Naive B cell (primary cell): ENCODE measurements at places on chromosomes 16 and 17.
A peak's percentile ranks its signal among the peaks of the same experiment; 100 is the strongest.

GRCh38 chr17:67503184-67503583 lies 126.1 kb downstream of the PITPNC1 start:
- peaks cover 7% of the 10 kb centered on the region for H3K4me1 ChIP-seq
- no peak for DNase-seq
- H3K27ac ChIP-seq = no peak overlapping the region
- peaks cover 15% of the 10 kb centered on the region for H3K36me3 ChIP-seq

GRCh38 chr16:734208-734980 lies 6.4 kb downstream of the CIAO3 start:
- H3K4me1 ChIP-seq = peaks cover 18% of the 10 kb centered on the region
- H3K36me3 ChIP-seq = no peaks in the 10 kb centered on the region
- no peak overlapping the region for H3K4me3 ChIP-seq

GRCh38 chr16:70341600-70341999 lies 5.1 kb upstream of the DDX19A start:
- no peaks in the 10 kb centered on the region for H3K27me3 ChIP-seq
- no peak for DNase-seq
- no peak overlapping the region for H3K27ac ChIP-seq
- no peaks in the 10 kb centered on the region for H3K36me3 ChIP-seq
- H3K4me3 ChIP-seq = no peak overlapping the region

DNA sequence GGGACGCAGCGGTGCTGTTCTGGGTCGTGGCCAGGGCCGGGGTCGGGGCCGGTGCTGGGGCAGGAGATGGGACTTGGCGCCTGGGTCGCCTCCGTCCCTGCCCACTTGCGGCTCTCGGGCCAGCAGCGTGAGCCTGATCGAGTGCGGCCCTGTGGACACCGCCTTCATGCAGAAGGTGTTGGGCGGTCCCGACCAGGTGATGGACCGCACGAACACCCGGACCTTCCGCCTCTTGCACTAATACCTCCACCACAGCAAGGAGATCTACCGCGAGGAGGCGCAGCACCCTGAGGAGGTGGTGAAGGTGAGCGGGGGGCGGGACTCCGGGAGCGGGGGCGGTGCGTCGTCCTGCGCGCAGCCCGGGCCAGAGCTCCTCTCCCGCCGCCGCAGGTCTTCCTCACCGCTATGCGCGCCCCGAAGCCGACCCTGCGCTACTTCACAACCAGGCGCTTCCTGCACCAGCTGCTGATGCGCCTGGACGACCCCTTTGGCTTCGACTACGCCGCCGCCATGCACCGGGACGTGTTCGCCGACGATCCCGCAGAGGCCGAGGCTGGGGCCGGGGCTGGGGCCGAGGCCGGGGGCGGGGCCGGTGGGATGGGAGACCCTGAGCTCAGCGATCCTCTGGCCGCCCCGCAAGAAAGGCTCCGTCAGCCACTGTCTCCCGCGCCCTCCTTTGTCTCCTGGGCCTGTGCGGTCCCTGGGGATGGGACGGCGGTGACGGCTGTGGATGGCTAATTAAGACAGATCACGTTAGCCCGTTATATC lies 4.5 kb upstream of the HSD17B1 start:
- H3K4me1 ChIP-seq = peaks cover 14% of the 10 kb centered on the region
- H3K36me3 ChIP-seq = no peaks in the 10 kb centered on the region
- H3K4me3 ChIP-seq = peak overlapping the region; percentile 69

- no peak overlapping the region for H3K4me3 ChIP-seq
- no peak overlapping the region for H3K27ac ChIP-seq
- H3K36me3 ChIP-seq = no peaks in the 10 kb centered on the region
- H3K27me3 ChIP-seq = no peaks in the 10 kb centered on the region
Measured at GRCh38 chr16:28288114-28288513, 4.2 kb upstream of the SBK1 start.

DNA sequence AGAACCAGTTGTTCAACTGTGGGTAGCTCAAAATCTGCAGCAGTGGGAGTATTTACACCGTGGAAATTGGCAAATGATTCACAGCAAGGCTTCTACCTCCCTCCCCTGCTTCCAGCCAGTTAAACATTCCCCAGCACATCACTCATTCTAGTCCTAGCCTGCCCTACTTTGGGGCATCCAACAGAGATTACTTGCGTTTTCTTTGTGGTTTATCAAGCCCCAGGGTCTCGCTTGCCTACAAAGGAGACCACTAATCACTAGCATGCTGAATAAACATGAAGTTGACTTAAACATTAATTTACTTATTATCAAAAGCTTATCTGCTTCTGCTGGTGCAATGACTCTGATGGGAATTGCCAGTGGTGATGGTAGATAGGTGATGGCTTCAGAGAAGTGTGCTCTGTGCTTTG lies 94.5 kb downstream of the MARF1 start:
- no peaks in the 10 kb centered on the region for H3K36me3 ChIP-seq
- H3K27ac ChIP-seq = peak overlapping the region; percentile 22
- H3K27me3 ChIP-seq = no peaks in the 10 kb centered on the region
- DNase-seq = no peak

GRCh38 chr17:61397086-61397842 lies 2.4 kb upstream of the TBX2 start:
- peak overlapping the region; percentile 86 for H3K27ac ChIP-seq
- no peak overlapping the region for H3K4me3 ChIP-seq
- DNase-seq = no peak
- no peaks in the 10 kb centered on the region for H3K36me3 ChIP-seq

DNA sequence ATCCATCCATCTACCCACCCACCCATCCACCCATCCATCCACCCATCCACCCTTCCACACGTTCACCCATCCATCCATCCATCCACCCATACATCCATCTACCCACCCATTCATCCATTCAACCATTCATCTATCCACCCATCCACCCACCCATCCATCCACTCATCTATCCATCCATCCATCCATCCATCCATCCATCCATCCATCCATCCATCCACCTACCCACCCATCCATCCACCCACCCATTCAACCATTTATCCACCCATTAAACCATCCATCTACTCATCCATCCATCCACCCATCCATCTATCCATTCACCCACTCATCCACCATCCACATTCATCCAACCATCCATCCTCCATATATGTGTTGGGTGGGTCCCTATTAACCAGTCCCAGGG lies 26.2 kb upstream of the RPTOR start:
- H3K36me3 ChIP-seq = no peaks in the 10 kb centered on the region
- no peak overlapping the region for H3K4me3 ChIP-seq
- no peaks in the 10 kb centered on the region for H3K4me1 ChIP-seq
- DNase-seq = no peak
- peaks cover 8% of the 10 kb centered on the region for H3K27me3 ChIP-seq

DNA sequence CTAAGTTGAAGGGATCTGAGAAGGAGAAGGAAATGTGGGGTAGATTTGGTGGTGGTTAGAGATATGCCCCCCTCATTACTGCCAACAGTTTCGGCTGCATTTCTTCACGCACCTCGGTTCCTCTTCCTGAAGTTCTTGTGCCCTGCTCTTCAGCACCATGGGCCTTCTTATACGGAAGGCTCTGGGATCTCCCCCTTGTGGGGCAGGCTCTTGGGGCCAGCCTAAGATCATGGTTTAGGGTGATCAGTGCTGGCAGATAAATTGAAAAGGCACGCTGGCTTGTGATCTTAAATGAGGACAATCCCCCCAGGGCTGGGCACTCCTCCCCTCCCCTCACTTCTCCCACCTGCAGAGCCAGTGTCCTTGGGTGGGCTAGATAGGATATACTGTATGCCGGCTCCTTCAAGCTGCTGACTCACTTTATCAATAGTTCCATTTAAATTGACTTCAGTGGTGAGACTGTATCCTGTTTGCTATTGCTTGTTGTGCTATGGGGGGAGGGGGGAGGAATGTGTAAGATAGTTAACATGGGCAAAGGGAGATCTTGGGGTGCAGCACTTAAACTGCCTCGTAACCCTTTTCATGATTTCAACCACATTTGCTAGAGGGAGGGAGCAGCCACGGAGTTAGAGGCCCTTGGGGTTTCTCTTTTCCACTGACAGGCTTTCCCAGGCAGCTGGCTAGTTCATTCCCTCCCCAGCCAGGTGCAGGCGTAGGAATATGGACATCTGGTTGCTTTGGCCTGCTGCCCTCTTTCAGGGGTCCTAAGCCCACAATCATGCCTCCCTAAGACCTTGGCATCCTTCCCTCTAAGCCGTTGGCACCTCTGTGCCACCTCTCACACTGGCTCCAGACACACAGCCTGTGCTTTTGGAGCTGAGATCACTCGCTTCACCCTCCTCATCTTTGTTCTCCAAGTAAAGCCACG lies 28.3 kb downstream of the STH start:
- no peak overlapping the region for H3K4me3 ChIP-seq
- peak overlapping the region; percentile 77 for H3K27ac ChIP-seq
- no peak for DNase-seq
- H3K36me3 ChIP-seq = peaks cover 21% of the 10 kb centered on the region
- H3K4me1 ChIP-seq = peaks cover 44% of the 10 kb centered on the region

DNA sequence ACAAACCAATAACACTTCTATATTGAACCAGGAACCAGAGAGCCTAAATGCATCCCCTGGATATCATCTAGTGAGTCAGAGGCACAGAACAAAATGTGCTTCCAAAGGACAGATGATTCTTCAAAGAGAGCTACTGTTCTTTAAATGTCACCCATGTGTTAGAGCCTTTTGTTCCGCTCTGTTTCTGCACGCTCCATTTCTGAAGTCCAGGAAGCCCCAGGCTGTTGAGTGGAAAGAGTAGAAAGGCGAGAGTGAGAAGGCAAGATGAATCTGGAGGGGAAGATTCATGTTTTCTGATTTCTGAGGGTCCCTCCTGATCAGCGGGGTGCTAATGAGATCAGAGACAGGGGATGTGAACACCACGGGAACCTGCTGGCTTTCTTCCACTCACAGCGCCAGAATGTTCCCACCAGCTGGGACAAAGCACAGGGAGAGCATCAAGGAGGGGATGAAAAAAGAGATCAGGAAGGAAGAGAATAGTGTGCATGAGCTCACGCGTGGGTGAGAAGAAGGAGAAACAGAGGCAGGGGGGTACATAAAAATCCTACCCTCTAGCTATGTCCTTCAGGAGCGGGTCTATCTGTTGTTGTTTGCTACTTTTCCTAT lies 559.9 kb upstream of the HSBP1 start:
- H3K27ac ChIP-seq = no peak overlapping the region
- H3K27me3 ChIP-seq = no peaks in the 10 kb centered on the region
- no peak overlapping the region for H3K4me3 ChIP-seq
- no peaks in the 10 kb centered on the region for H3K36me3 ChIP-seq
- no peak for DNase-seq

DNA sequence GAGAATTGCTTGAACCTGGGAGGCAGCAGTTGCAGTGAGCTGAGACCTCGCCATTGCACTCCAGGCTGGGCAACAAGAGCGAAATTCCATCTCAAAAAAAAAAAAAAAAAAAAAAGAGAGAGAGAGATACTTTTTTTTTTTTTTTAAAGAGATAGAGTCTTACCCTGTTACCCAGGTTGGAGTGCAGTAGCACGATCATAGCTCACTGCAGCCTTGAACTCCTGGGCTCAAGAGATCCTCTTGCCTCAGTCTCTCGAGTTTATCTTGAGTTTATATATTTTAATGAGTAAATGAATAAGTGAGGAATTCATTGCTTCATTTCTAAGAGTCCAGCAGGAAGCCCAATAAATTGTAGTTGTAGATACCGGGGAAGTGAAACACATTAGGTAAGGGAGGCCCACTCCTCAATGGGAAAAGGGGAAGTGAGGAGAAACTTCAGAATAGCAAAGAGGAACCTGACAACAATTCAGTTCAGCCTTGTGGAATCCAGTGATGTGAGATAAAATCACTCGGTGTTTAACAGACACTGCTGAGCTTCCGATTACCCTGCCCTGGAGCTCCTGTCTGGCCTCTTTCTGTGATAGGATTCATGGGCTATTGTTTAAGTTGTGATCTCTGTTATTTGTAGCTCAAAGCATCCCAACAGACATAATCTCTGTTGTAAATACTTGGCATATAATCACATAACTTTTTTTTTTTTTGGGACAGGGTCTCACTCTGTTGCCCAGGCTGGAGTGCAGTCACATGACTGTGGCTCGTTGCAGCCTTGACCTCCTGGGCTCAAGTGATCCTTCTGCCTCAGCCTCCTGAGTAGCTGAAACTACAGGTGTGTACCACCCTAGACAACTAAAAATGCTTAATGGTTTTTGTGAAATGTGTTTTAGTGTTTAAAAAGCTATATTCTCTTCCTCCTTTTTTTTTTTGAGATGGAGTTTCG lies 15.8 kb upstream of the ITGAM start:
- H3K4me3 ChIP-seq = peak overlapping the region; percentile 3
- peaks cover 6% of the 10 kb centered on the region for H3K4me1 ChIP-seq
- peaks cover 14% of the 10 kb centered on the region for H3K27me3 ChIP-seq
- H3K36me3 ChIP-seq = no peaks in the 10 kb centered on the region
- peak; percentile 81 for DNase-seq

- peaks cover 84% of the 10 kb centered on the region for H3K27me3 ChIP-seq
- H3K36me3 ChIP-seq = peaks cover 8% of the 10 kb centered on the region
- H3K4me3 ChIP-seq = peak overlapping the region; percentile 87
- H3K4me1 ChIP-seq = peaks cover 35% of the 10 kb centered on the region
Measured at GRCh38 chr17:35486920-35487732, 38.6 kb upstream of the SLFN13 start.

- H3K4me3 ChIP-seq = no peak overlapping the region
- H3K27me3 ChIP-seq = no peaks in the 10 kb centered on the region
- DNase-seq = no peak
Measured at GRCh38 chr16:1818204-1818872, 8.3 kb downstream of the HAGH start.

DNA sequence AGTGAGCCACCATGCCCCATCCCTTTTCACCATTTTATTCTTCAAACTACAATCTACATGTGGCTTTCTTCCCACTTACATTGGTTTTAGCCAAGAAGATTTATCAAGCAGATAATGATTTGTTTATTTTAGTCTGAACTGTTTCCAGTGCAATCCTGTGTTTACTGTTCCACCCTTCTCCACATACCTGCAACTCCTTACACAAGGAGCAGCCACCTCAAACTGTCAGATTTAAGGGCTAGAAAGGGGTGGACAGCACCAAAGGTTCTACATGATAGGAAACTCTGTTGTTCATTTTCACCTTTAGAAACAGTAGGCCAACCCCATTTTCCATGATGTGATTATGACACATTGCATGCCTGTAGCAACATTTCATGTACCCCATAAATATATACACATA lies 1.9 kb downstream of the RUNDC1 start:
- H3K4me3 ChIP-seq = peak overlapping the region; percentile 100
- DNase-seq = no peak
- H3K27ac ChIP-seq = peak overlapping the region; percentile 44
- no peaks in the 10 kb centered on the region for H3K27me3 ChIP-seq
- H3K4me1 ChIP-seq = peaks cover 48% of the 10 kb centered on the region
